ENCODE measurements at places on chromosomes 1 and 21.
A peak's percentile ranks its signal among the peaks of the same experiment; 100 is the strongest.

- no peak for DNase-seq
These were observed 40.2 kb upstream of the PARP1 start for GRCh38 chr1:226447932-226448665.

DNA sequence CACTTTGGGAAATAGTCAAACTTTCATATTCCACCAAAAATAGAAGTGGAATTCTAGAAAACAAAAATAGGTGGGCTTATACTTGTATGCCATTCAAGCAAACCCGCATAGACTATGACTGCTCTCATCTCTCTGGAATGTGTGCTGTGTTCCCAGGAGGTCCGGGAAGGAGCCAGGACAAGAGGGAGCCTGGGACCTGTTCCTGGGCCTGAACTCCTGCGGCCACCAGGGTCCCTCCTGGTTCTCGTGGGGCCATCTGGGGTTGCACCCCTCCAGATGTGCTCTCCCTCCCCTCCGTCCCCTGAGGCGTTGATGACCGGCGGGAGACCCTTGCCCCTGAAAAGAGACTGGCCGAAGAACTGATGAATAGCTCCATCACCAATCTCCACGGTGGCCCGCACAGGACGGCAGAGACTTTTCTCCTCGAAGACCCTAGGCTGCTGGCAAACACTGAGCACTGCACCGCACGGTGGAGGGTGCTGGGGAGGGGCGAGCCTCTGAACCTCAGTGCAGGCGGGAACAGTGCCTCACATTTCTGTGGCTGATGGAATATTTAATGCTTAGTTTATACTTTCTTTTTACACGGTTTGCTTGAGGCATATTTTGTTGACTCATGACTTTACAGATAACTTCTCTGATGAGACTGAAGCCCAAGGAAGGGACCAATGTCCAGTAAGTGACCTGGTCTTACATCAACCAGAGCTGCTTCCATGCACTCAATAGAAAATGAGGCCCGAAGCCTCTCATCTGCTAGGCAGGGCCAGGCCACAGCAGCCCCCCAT lies 9.6 kb upstream of the ADARB1 start:
- no peak for DNase-seq

- DNase-seq: no peak
These were observed 188.2 kb downstream of the KAZN start for GRCh38 chr1:14786681-14787080.

DNA sequence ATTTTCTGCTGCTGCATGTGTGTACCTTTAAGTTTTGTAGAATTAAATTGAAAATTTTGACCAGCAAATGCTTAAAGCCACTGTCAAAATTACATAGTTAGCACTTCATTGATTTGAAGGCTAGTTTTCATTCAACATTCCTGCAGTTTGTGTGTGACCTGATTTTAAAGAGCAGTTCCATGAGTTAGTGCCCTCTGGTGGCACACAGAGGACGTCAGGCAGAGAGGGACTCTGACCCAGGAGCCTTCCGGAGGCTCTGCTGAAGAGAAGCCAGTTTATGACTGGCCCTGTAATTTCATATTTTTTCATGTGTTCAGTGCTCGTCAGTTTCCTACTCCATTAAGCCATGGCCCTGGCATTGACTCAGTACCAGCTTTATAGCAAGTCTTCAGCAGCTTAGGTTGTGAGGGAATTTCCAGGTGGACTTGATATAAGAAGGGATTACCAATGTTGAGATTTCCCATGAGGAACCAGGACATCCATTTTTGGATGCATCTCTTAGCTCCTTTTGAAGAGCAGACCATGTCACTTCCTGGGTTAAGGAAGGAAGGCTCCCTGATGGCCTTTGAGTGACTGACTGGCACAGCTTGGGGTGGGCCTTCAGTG lies 104.7 kb downstream of the CAMTA1 start:
- DNase-seq: peak; percentile 37

- no peak for DNase-seq
These were observed 215.3 kb upstream of the C1orf174 start for GRCh38 chr1:4115191-4115900.

DNA sequence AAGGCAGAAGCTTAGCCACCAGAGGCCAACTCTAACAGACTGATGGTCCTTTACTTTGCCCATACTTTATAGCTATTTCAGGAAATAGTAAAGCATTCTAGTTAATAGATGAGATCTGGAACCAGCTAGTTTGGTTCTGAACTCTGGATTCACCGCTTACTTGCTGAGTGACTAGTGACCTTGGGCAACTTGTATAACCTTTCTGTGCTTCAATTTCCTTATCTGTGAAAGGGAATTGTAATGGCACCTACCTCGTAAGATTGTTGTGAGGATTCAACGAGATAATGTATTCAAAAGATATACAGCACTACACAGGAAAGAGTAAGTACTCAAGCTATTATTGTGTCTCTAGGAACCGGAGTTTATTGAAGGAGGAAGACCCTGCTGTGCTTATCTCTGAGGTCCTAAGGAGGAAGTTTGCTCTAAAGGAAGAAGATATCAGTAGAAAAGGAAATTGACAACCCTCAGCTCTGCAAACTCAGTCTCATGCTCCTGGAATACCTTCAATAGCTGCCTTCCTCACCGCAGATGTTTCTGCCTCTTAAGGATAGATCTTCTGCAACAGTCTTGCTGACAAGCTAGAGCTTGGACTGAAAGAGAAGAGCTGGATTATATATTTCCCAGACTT lies 11.9 kb downstream of the MTFR1L start:
- DNase-seq: no peak

DNA sequence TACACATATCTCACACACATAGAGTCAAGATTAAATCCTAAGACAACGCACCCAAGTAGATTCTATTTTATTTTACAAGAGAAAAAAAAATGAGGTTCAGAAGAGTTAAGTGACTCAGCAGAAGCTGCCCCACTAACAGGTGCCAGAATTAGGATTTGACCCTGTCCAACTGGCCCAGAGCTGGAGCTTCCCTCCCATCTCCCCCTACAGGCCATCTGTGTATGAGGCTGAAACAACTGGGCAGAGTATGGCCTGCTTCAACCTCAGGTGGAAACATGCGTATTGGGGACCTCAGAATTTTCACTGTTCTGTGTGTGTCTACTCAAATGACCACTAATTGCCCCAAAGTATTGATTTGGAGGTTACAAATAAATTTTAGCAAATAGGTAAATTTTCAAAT lies 29.9 kb downstream of the PSMG1 start:
- DNase-seq: peak; percentile 12

DNA sequence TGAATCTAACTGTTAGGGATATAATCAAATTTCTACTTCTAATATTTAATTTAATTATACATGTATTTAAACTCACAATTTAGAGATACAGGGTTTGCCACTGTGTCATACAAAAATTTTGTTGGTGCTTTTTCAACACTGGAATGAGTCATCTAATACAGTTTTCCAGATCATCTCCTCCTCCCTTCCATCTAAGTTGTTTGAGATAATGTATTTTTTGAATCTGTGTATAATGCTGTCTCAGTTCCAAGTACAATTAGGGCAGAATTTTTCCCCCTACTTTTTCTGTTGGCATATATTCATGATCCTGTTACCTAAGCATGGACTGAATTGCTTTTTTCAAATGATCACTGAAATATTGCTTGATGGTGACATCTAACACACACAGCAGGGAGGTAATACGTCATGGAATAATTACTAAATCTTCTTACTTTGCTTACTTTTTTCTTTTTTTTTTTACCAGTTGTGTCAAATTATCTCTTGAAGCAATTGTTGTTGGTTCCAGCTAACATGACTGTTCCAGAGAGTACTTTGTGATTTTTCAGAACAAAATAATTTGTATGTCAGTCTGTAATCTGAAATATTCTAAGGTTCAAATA lies 146.0 kb downstream of the MAGI3 start:
- DNase-seq: no peak

GRCh38 chr21:42395905-42396651 lies at the start of gene TMPRSS3:
TMPRSS3 (minus strand) TSS chr21:42396052; CDS start chr21:42395417, 635 bp downstream.
- DNase-seq: no peak

DNA sequence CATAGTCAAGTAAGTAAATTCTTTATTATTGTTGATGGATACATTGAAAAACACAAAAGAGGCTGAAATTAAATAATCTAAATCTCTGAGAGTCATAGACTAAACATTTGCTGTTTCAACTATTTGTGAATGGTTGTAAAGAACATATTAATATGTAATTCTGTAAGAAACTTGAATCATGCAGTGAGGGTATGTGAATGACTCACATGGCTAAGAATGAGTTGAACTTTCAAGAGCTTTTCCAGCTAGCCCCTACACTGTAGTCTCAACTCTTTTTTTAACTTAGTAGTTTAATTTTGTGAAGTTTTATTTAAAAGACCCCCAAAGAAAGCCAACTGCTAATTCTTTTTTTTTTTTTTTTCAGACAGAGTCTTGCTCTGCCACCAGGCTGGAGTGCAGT lies 588.1 kb downstream of the DPYD start:
- DNase-seq: no peak

DNA sequence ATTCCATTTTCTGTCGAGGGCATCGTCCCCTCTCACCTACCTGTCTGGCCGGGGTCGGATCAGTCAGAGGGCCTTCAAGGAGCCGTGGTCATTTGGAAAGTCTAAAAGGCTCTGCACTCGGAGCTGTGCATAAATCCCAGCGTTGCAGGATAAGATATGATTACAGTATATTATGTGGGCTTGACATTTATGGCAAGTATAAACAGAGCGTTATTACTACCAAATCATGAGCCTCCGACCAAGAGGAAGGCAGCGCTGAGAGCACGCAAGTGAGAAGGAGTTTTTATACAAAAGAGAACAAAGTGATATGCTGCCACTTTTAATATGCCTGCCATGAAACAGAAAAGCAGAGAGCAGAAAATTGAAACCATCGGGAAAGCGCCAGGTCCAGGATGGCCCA lies 419.4 kb upstream of the VAMP3 start:
- DNase-seq: no peak

- DNase-seq: no peak
These were observed 797.2 kb upstream of the ADAMTS5 start for GRCh38 chr21:27764056-27764455.

DNA sequence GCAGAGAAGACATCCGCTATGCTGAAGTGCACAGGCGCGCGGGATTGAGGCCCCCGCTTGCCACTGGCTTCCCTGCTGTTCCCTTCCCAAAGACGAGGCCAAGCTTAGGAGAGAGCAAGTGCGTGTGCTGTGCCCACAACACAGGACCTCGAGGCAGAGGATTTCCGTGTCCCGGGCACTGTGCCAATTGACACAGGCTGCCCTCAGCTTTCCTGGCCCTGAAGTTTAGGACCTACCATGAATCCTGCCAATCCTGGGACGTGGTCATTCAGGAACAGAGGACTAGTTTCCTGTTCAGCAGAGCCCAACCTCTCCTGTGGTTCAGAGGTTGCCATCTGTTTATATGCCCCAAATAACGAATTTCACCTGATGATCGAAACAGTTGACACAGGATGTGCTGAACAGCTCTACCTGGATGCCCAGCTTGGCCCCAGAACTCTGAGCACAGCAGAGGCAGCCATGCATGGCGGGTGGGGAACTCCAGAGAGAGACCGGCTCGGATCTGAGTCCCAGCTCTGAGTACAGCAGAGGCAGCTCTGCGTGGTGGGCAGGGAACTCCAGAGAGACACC lies 22.0 kb downstream of the SLC37A1 start:
- peak; percentile 77 for DNase-seq

DNA sequence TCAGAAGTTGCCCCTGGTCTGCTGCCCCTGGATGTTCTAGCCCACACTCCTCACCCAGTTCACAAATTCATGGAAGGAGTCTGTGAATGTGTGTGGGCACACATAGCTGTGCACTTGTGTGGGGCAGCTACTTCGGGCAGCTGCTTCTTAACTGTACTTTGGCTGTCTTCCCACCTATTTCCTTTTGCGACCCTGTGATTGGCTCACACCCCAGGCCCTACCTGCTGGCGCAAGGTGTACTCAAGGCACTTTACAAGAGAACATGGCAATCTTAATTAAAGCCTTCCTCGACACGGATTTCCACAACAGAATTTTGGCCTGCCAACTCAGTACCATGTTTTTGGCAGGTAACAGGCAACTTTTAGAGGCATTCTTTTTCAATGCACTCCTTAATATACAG lies 86.5 kb upstream of the CTTNBP2NL start:
- DNase-seq: no peak

DNA sequence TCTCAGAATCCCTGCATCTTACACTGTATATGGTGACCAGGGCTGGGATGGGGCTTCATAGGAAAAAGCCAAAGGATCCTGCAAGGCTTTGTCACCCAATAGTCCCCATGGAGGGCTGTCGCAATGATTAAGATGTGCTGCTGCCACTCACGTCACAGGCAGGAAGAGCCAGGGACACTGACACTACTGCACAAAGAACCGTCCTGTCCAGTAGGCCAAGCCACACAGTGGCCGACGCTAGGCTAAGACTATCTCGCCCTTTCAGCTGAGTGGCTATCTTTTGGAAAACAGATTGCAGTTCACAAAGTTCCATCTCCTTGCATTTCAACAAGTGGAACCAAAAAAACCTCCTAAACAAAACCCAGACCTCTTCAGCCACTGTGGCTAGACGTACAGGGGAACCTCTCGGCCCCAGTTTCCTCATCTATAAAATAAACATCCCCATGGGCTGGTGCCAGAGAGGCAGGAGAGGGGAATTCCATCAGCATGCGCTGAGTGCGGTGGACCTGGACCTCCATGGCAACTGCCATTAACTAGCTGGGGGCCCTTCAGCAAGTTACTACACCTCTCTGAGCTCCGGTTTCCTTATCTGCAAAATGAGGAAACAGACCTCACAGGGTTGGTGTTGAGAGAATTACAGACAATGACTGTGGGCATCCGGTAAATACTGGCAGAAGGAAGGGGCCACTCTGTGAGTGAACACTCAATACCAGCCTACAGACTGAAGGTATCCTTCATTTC lies 8.7 kb downstream of the CAPZB start:
- DNase-seq: peak; percentile 34

GRCh38 chr1:118186026-118186425 lies 998 bp upstream of the SPAG17 start:
- no peak for DNase-seq

DNA sequence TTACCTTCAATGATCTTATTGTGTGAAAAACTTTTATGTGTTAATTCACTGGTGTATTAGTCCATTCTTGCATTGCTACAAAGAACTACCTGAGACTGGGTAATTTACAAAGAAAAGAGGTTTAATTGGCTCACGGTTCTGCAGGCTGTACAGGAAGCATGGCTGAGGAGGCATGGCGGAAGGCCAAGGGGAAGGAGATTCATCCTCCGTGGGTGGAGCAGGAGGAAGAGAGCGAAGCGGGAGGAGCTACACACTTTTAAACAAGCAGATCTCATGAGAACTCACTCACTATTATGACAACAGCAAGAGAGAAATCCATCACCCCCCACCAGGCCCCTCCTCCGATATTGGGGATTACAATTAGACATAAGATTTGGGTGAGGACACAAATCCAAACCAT lies 44.2 kb upstream of the RGS7 start:
- DNase-seq: no peak

DNA sequence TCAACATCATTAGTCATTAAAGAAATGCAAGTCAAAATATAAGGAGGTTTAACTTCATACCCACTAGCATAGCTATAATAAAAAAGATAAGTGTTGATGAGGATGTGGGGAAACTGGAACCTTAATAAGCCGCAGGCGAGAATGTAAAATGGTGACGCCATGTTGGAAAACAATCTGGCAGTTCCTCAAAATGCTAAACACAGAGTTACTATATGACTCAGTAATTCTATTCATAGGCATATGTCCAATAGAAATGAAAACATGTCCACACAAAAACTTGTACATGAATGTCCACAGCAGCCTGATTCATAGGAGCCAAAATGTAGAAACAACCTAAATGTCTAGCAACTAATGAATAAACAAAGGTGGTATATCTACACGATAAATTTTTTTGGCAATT lies 23.2 kb downstream of the DDX59 start:
- no peak for DNase-seq
